ENCODE measurements at places on chromosomes 4 and X. TPM values are rescaled to one million over a fixed set of nuclear protein-coding genes. Genes with fewer than 3 reads are reported as not detected.

The TCP11X2 gene
- total RNA-seq: not detected

The CENPE gene
- total RNA-seq: 6.8 TPM

The TMEM35A gene
- total RNA-seq: not detected

The GAGE12F gene
- not detected for total RNA-seq

The LAGE3 gene
- total RNA-seq: 73.0 TPM

The GCNA gene
- total RNA-seq: 1.5 TPM

The NWD2 gene
- total RNA-seq: not detected

The SYTL5 gene
- total RNA-seq: 0.40 TPM

The TREX2 gene
- total RNA-seq: 1.7 TPM

The CFP gene
- 0.14 TPM for total RNA-seq

The SGCB gene
- 26.5 TPM for total RNA-seq

The SLC25A14 gene
- total RNA-seq: 23.2 TPM

The QRFPR gene
- not detected for total RNA-seq

The NDP gene
- not detected for total RNA-seq

The FABP2 gene
- not detected for total RNA-seq

The RGN gene
- not detected for total RNA-seq

The CLCN4 gene
- total RNA-seq: 3.6 TPM

The ARHGAP4 gene
- 2.3 TPM for total RNA-seq

The ADH1A gene
- total RNA-seq: not detected

The MAPK10 gene
- 0.61 TPM for total RNA-seq

The C4orf46 gene
- total RNA-seq: 4.3 TPM

The HPGD gene
- 63.8 TPM for total RNA-seq

The CA5B gene
- total RNA-seq: 2.1 TPM

The UGT2B17 gene
- total RNA-seq: not detected

The FMR1NB gene
- not detected for total RNA-seq

The CT83 gene
- not detected for total RNA-seq

The ASB12 gene
- total RNA-seq: not detected

The SYN1 gene
- total RNA-seq: 0.19 TPM

The CLCN5 gene
- 2.5 TPM for total RNA-seq

The COL4A6 gene
- total RNA-seq: 13.3 TPM

The GPRASP1 gene
- 0.42 TPM for total RNA-seq

The UCP1 gene
- 0.11 TPM for total RNA-seq

The GAGE12E gene
- total RNA-seq: not detected

The COX7B2 gene
- total RNA-seq: not detected

The TNMD gene
- not detected for total RNA-seq

The FAM184B gene
- 0.07 TPM for total RNA-seq

The ADH1B gene
- not detected for total RNA-seq

The PLP2 gene
- total RNA-seq: 438 TPM

The USP51 gene
- 0.72 TPM for total RNA-seq

The CITED1 gene
- total RNA-seq: 1.2 TPM

The MED12 gene
- 14.3 TPM for total RNA-seq

The GYPB gene
- total RNA-seq: not detected

The F8A3 gene
- total RNA-seq: 1.00 TPM

The ERAS gene
- total RNA-seq: 0.19 TPM

The EDA gene
- 0.76 TPM for total RNA-seq

The PFKFB1 gene
- total RNA-seq: 0.11 TPM

The CFAP299 gene
- total RNA-seq: not detected

The SFRP2 gene
- total RNA-seq: not detected

Data from A549 treated with ZK216348 at 1 μM for 4 hours (cell line).